ENCODE measurements at places on chromosomes 3 and 15.
A peak's percentile ranks its signal among the peaks of the same experiment; 100 is the strongest.

GRCh38 chr15:60674704-60675395 is 195.9 kb upstream of the ICE2 start:
- DNase-seq = no peak

GRCh38 chr3:142876417-142876816 is 12.5 kb downstream of the PCOLCE2 start:
- no peak for DNase-seq

GRCh38 chr3:57161915-57162314 is 3.2 kb downstream of the IL17RD start:
- DNase-seq = no peak

- DNase-seq = peak; percentile 97
Measured at GRCh38 chr3:195542698-195543499, at the start of gene PPP1R2. Gene PPP1R2 (minus strand): TSS chr3:195543325. CDS start chr3:195543025, 300 bp downstream.

- DNase-seq = no peak
Measured at GRCh38 chr15:45228931-45229330, 23.1 kb upstream of the SLC28A2 start.

DNA sequence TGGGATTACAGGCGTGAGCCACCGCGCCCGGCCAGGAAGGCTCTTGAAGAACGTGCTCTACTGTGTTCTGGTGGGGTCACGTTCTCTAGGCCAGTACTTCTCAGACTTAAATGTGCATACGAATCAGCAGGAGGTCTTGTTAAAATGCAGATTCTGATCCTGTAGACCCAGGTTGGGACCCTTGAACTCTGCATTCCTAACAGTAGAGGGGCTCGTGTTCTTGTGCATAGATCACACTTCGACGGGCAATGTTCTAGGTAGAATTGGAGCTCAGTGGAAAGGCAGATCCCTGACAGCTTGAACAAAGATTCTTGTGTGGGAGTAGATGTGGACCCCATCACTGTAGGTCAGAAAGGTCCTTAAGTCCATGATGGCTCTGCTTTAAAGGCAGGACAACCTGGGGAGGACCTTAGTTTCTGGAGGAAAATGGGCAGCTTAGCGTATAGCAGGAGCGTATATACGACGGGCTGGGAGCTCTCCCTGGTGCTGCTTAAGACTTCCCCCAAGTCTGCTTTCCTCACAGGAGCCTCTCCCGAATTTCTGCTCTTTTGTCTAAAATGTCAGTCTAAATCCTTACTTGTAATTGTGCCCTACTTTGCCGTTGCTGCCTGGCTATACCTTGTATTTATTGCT is 16.9 kb upstream of the FAM81A start:
- peak; percentile 66 for DNase-seq

DNA sequence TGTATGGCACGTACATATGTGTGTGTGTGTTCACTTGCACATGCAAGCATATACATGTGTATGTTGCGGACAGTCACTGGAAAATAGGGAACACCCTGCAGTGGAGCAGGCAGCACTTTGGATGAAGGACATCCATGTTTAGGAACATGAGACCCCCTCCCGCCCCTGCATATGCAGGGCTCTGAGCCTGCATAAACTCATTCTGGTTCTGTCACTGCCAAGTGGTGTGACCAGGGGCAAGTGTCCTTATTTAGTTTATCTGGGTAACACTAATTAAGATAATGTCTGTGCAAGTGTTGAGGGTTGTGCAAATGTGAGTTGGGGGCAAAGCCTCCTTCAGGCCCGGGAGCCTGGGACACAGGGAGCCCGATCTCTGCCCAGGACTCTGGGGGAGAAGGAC is 105.7 kb downstream of the CORO2B start:
- DNase-seq = no peak

DNA sequence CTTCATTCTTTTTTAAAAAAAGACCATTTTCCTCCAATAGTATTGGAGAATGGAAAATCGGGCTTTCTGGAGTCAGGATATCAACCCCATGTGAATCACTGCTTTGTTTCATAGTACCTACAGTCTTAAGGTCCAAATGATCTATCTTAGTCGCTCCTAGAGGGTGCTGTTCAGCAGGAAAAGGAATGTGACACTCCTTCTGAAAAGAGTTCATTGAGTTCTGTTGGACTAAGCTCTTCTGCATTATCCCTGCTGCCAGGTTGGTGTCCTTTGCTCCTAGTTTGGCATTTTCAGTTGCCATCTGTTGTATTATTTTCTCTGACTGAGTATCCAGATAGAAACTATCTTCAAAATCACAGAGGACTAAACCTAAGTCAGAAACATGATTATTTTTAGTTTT is 57.2 kb downstream of the POLQ start:
- DNase-seq = peak; percentile 7

GRCh38 chr3:46833346-46834300 is 29.6 kb downstream of the MYL3 start:
- no peak for DNase-seq

GRCh38 chr3:112848196-112848595 is 1.5 kb upstream of the CD200R1L start:
- no peak for DNase-seq

- DNase-seq = no peak
Measured at GRCh38 chr3:185058796-185059195, 94.1 kb downstream of the C3orf70 start.

DNA sequence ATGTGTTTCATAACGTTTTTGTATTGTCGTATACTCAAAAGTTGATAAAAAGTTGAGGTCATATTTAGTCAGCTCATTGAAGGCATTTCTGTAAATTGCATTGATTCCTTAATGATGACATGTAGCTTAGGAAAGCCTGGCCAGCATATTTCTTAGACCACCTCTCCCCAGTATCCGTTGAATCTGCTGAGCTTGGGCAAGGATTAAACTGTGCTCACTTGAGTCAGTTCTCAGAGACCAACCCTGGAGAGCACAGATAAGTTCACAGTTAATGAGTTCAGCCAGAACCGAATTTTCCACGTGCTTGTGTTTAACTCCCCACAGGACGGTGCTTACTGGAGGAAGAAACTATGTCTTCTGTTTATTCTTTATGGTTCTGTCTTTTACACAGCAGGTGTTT is 132.7 kb downstream of the SLC25A26 start:
- DNase-seq = no peak

Data from iPS-NIHi11 (cell line).